ENCODE measurements at places on chromosomes 2 and 18.

DNA sequence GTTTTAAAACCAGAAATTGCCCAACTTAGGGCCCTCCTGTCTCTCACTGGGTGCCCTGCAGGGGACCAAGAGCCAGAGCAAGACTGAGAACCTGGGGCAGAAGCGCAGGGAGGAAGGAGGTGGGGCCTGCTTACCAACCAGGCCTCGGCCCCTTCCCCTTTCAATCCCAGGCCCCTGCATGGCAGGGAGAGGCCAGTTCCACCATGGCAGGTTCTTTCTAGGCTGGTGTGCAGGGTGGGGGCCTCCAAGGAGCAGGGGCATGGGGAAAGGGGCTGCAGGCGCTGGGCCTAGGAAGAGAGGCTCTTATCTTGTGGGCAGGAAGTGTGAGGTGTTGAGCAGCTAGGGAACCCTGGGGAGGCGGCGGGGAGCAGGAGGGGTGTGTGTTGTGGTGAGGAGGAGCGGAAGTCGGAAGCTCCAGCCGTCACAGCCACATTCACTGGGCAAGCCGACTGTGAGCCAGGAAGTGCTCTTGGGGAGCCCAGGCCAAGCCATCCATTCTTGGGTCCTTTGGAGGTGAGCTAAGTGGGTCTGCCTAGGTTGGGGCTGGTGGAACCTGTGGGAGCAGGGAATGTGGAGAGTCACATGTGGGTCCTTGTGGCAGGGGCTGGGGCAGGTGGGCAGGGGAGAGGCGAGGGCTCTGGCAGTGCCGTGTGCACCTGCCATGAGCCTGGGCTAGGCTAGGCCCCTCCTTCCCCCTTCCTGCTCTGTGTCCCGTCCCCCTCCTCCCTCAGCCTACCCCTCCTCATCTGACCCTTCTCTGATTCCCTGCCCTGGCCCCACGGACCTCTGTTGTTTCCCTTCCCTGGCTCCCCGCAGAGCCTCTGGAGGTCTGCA is at the start of gene PSD4:
TSS of gene PSD4 (plus strand) at position 430 of the 834 bp plus-strand sequence. CDS start 8,486 bp downstream, outside the sequence.
- DNase-seq, result no peak

DNA sequence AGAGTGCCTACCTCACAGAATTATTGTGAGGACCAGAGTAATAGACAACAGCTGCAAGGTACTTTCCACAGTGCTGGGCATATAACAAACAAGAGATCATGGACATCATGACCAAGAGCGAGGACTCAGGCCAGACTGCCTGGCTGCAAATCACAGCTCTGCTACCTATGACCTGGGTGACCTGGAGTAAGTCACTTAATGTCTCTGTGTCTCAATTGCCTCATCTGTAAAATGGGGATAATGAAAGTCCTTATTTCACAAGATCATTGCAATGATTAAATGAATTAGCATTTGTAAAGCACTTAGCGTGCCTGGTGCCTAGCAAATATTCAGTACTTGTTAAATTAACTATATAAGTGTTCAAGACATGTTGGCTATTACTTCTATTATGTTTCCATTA is 59.7 kb downstream of the PRKCE start:
- DNase-seq, result no peak

GRCh38 chr2:6883448-6884122 is 6.0 kb downstream of the RSAD2 start:
- DNase-seq, result no peak

- no peak for DNase-seq
Observed at GRCh38 chr2:176784633-176785200, 427.9 kb upstream of the HNRNPA3 start.

DNA sequence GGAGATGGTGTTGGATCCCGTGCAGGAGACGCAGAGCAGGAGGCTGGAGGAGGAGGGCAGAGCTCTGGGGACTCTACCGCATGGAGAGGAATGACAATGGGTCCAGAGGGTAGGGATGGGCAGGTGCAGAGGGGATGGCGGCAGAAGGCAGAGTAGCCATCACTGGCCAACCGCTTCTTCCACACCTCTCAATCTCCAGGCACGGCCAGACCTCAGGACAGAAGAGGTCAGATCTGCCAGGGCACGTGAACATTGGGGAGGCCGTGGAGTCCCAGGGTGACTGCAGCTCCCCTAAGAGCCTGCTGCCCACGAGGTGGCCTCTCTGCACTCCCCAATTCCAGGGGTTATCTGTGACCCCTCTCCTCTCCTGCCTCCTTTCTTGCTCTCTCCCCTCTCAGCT is 162.7 kb upstream of the HDAC4 start:
- no peak for DNase-seq

GRCh38 chr2:134293719-134294537 is 40.1 kb downstream of the MGAT5 start:
- DNase-seq, result no peak

DNA sequence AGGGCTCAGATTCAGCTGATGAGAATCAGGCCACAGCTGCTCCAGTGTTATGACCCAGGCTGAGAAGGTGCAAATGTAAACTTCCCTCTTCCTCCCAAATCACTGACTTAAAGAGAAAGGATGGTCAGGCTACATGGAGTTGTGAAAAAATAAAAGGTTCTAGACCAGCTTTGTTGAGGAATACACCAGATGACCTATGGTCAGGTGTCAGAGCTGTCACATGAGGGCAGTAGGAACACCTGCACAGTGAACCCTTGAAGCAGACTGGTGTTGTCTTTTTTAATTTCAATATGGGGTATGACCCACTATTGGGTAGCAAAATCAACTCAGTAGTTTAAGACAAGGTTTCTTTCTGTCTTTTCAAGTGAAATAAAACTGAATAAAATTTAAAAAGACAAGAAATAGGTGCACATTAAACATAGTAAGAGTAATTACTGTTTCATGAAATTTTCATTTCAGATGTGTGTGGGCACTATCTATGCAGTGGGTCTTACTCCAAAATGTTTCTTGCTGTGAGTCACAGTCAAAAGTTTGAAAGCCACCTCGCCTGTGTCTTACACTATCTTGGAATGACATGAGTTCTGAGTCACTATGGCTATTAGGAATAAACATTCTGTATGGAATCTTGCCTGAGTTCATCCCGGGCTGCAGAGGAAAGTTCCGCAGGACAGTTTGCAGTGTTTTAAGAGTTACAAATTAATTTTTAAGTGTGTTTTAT is 83.6 kb downstream of the ACVR1 start:
- peak; percentile 70 for DNase-seq

GRCh38 chr18:39191931-39192330 is 1626.3 kb upstream of the CELF4 start:
- no peak for DNase-seq

GRCh38 chr2:106521016-106521415 is 33.9 kb downstream of the CD8B2 start:
- no peak for DNase-seq

DNA sequence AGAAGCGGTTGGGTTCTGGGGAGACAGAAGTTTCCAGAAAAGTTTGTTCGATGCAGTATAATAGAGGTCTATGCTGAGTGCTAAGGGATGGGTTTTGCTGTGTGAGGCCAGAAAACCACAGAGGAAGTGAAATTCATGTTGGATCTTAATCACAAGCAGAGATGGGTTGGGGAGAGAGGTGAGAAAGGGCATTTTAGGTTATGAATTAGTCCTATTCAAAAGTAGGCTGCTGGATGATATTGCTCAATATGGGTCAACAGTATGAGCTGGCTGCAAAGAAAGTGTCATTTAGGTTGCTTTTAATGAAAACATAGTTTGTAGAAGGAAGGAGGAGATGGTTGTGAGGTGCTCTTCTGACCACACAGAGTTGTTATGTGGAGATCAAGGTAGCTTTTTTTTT is 118.8 kb upstream of the LHCGR start:
- DNase-seq, result no peak

GRCh38 chr18:62289047-62289446 is 36.1 kb upstream of the TNFRSF11A start:
- no peak for DNase-seq

DNA sequence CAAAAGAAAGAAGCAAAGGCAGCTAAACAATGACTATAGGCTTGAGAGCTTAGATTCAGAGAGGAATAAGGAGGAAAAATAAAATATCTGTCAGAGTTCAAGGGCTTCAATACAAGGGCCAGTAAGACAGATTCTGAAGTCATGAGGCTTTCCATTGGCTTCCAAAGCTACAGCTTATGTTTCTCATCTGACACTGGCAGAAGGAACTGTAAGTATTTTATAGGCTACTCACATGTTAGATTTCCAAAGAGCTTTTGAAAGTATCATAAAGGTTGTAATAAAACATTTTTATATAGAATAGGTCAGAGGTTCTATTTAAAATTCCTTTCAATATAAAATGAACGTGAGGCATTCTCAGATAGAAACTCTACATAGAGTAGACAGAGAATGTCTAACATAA is 746.6 kb upstream of the NXPH2 start:
- no peak for DNase-seq

DNA sequence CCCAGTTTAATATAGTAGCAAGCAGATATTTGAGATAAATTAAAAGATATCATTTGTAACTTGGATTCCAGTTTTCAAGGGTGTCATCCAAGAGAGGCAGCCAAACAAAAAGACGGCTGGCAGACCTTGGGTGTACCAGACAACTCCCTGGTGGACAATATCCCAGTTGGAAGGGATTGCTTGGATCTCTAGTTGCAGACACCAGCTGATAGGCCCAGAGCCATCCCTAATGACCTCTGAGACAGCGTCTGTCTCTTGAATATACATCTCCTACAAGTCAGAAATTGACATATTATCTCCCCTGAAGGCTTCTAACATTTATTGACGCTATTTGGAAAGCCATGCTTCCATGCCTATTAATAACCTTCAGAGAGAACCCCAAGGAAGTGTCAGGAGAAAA is 67.7 kb downstream of the ACVR1 start:
- DNase-seq, result no peak

GRCh38 chr2:38465789-38466127 is 88.7 kb upstream of the ATL2 start:
- DNase-seq, result peak; percentile 11

- DNase-seq, result no peak
Observed at GRCh38 chr2:195821566-195821932, 164.5 kb downstream of the SLC39A10 start.

DNA sequence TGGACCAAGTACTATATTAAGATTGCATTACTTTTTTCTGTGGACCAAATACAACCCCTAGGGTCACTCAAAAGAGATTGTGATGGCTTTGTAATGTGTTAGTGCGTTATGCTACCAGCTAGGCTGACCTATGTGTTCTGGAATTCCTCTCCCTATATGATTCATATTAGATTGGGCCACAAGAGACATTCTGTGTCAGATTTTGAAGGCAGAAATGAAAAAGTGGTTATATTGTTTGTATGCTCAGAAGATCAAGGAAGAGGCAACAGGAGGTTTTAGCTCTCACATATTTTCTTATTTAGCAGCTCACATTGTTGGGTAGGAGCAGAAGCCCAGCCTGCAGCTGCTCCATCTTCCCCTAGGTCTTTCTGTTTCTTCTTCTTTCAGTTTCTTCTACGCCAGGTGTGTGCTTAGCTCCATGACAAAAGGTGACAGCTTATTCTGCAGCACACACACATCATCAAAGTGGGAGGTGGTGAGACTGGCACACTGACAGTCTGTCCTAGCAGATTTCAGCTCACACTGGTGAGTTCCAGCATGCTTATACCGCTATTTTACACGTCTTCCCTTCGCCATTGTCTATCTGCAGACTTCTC is 156.8 kb upstream of the UBE2E3 start:
- DNase-seq, result peak; percentile 49

All from adipocyte (in vitro differentiated cells).